ENCODE measurements at places on chromosomes 7 and 10.

DNA sequence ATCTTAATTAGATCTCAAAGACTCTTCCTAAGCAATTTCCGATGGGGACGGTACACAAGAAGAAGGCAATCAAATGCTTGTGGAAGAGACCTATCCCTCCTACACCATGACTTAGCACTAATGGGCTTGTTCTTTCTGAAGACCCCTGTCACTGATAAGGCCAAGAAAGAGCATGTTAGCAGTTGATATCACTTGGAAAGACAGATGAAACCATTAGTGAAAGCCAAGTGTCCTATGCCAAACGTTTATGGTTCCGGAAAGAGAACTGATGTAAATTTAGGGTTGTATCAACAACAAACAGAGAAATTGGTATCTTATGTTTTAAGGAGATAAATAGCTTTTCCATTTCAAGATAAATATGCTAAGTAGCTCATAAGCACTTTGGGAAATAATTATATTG lies 6.5 kb downstream of the UROS start:
- no peak for DNase-seq

DNA sequence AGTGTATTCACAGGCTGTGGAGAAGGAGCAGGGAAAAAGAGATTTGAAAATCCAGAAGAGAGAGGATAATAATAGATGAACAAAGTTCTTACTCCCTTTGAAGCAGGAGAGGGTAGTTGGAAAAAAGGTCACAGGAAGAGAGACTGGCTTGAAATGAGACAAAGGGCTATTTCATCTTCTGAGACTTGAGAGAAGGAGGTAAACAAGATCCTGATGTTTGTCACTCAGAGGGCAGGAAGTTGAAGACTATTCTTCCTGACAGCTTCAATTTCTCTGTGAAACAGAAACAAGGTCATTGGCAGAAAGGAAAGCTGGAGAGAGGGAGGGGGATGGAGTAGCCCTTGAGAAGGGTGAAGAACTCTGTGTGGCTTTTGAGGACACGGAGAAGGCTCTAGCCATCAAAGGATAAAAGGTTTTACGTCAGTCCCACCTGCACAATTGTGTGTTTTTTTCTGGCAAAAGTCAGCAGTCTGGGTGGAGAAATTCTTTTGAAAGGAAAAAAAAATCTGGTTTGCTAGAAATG lies 216.1 kb upstream of the STEAP4 start:
- no peak for DNase-seq

DNA sequence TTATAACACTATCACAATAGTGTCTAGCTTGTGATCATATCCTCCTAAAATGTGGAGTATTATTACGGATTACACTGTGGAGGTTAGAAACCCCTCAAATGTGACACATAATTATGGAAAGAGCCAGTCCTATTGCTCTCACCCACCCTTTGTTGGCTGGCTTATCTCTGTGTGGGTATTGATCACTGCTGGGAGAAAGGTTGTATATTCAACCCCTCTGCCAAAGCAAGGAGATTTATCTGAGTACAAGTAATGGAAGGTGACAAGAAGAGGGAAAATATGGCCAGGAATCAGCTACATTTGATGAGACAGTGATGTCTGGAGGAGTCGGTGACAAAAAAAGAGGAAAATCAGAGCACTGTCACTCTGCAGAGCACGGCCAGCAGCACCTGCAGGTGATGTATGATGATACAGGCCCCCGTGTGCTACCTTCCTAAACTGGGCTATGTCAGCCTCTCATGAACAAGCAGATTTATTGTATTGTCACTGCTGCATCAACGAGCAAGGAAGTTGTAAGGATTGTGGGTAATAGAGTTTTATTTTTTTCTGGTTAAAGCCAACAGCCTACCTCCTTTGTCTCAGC lies 235.3 kb downstream of the PHF14 start:
- no peak for DNase-seq

DNA sequence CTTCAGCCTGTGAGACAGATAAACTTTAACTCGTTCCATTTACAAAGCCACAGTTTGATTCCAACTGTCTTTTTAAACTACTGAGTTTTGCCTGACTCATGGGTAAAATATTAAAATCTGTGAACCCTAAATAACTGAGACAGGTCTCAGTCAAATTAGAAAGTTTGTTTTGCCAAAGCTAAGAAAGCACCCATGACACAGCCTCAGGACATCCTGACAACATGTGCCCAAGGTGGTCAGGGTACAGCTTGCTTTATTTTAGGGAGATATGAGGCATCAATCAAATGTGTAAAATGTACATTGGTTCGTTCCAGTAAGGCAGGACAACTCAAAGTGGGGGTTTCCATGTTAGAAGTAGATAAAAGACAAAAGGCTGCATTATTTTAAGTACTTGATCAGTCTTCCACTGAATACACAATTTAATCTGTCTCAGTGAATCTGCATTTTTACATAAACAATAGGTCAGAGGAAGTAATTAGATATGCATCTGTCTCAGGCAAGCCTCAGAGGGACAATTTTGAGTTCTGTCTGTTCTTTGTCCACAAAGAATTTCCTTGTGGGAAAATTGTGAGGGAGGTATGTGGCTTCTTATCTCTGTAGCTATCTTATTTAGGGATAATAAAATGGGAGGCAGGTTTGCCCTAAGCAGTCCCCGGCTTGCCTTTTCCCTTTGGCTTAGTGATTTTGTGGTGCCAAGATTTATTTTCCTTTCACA lies 11.0 kb upstream of the PIP start:
- DNase-seq, result no peak

GRCh38 chr10:85265121-85265520 lies 936.7 kb downstream of the CCSER2 start:
- DNase-seq, result no peak

DNA sequence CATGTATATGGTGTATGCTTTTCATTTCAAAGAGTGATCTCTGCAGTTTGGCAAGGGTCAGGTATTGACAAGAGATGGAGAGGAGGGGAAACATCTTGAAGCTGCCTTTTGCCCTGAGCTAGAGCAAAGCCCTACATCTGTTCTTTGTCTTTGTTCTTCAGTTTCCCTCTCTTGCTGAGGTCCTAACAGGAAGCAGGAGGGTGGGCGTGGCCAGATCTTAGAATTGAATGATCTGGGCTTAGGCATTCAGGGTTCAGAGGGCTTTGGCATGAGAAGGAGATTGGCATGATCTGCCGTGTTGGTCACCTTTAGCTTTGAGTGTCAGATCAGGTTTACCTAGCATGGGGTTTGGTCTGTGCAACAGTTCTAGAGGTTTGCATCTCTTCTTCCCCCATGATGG lies 41.3 kb downstream of the LRMDA start:
- no peak for DNase-seq

- no peak for DNase-seq
Observed at GRCh38 chr10:4194231-4194630, 409.2 kb upstream of the KLF6 start.

DNA sequence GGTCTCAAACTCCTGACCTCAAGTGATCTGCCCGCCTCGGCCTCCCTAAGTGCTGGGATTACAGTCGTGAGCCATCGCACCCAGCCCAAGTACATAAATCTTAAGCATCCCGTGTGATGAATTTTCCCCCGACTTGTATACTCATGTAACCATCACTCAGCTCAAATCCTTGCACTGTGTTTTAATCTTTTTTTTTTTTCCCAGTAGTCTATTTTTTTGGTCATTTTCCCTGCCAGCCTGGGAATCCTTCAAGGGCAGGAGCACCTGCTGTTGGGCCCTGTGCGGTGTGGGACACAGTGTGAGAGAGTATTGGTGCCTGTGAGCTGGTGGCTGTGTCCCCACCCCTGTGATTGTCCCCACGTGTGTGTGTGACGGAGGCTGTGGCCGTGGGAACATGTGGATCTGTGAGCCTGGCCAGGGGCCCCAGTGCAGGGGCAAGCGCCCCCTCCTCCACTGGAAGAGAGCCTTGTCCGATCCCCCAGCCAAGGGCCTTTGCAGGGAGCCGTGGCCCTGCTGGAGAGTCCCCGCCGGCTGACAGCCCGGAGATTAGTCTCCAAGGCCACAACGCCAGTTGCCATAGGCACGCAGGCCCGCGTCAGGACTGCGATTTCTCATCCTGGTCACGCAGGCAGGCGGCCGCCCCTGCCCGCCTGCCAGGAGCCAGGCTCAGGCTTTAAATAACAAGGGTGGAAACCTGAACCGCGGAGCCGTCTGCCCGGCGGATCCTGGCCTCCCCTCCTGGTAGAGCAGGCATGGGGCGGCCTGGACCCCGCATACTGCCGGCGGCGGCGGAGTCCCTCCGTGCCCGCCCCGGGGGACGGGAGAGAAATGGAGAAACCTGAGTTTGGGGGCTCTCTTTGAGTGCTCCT lies 26.5 kb downstream of the GTF2IRD1 start:
- peak; percentile 81 for DNase-seq

- peak; percentile 79 for DNase-seq
Observed at GRCh38 chr10:35259769-35260397, 76.4 kb upstream of the CCNY start.
